ENCODE measurements at places on chromosomes 11 and 22. TPM values are rescaled to one million over a fixed set of nuclear protein-coding genes. Genes with fewer than 3 reads are reported as not detected.

The CD3D gene
- polyA plus RNA-seq = 993 TPM

The HTR3A gene
- polyA plus RNA-seq = 0.23 TPM

The CAPN1 gene
- polyA plus RNA-seq = 127 TPM

The PAX6 gene
- polyA plus RNA-seq = 0.11 TPM

DNA sequence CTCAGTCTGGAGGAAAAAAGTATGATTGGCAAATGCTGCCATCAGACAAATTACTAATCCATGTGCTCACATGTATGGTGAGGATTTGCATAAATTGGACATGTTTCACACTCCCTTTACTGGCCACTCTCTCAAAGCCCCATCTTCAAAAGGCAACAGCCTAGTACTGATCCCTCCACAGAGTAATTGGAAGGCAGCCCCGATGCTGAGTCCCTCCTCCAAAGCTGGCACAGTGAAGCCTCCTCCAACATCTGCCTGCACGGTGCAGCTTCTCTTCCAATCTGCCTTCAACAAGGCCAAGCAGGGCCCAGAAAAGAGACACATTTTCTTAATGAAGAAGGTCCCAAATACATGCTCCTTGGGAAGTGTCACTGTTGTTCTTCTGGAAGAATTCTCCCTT lies 350.6 kb downstream of the OPCML start:
- no peak overlapping the region for H3K27ac ChIP-seq
- no peak overlapping the region for H3K4me3 ChIP-seq
- no peak for DNase-seq
- no peaks in the 10 kb centered on the region for H3K27me3 ChIP-seq
- no peaks in the 10 kb centered on the region for H3K36me3 ChIP-seq

DNA sequence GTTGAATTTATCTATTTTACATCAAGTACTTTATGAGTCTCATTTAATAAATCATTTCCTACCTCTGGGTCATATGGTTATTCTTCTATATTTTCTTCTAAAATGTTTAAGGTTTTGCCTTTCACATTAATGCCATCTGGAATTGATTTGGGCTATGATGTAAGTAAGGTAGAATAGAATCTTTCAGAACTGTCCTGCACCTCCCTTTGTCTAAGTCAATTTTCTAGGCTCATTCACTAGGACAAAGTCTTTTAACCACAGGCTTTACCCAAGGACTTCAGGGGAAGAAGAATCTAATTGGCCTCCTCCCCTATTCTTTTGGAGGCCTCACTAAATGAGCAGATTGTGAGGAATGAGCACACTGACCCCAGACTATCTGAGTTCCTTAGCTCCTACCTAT lies 146.0 kb downstream of the BBOX1 start:
- H3K27me3 ChIP-seq = no peaks in the 10 kb centered on the region
- no peaks in the 10 kb centered on the region for H3K36me3 ChIP-seq
- no peak for DNase-seq
- no peaks in the 10 kb centered on the region for H3K4me1 ChIP-seq
- no peak overlapping the region for H3K4me3 ChIP-seq

DNA sequence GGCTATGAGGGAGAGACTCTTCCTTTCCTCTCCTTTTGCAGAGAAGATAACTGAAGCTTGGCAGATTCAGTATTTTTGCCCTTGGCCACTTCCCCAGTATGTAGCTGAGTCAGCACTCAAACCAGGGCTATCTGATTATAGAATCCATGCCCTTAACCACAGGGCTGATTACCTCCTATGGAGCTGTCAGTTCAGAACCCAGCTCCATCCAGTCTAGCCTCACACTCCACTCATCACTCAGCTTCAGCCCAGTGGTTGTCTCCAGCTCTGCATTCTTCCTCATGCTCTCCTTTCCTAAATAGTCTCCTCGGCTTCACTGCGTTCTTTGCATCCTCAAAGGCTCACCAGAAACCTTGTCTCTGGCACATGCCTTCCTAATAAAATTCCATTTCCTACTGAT lies 151.6 kb upstream of the BLID start:
- H3K27ac ChIP-seq = no peak overlapping the region
- DNase-seq = no peak
- no peak overlapping the region for H3K4me3 ChIP-seq
- no peaks in the 10 kb centered on the region for H3K36me3 ChIP-seq
- no peaks in the 10 kb centered on the region for H3K27me3 ChIP-seq

- H3K27ac ChIP-seq = no peak overlapping the region
- H3K4me3 ChIP-seq = no peak overlapping the region
- DNase-seq = peak; percentile 41
- H3K4me1 ChIP-seq = peaks cover 24% of the 10 kb centered on the region
- no peaks in the 10 kb centered on the region for H3K36me3 ChIP-seq
Measured at GRCh38 chr11:119373921-119374631, 7.4 kb downstream of the USP2 start.

- no peaks in the 10 kb centered on the region for H3K4me1 ChIP-seq
- H3K27me3 ChIP-seq = no peaks in the 10 kb centered on the region
- DNase-seq = peak; percentile 29
- no peak overlapping the region for H3K27ac ChIP-seq
Measured at GRCh38 chr22:40036591-40037225, 42.0 kb downstream of the FAM83F start.

- H3K27ac ChIP-seq = no peak overlapping the region
- no peaks in the 10 kb centered on the region for H3K36me3 ChIP-seq
- H3K4me3 ChIP-seq = no peak overlapping the region
- DNase-seq = no peak
- peaks cover 15% of the 10 kb centered on the region for H3K27me3 ChIP-seq
Measured at GRCh38 chr11:130163346-130164220, 4.0 kb downstream of the ST14 start.

GRCh38 chr22:27247701-27248434 lies 553.7 kb downstream of the MN1 start:
- no peaks in the 10 kb centered on the region for H3K4me1 ChIP-seq
- no peak overlapping the region for H3K27ac ChIP-seq
- DNase-seq = no peak
- no peaks in the 10 kb centered on the region for H3K36me3 ChIP-seq
- H3K27me3 ChIP-seq = no peaks in the 10 kb centered on the region
- no peak overlapping the region for H3K4me3 ChIP-seq

DNA sequence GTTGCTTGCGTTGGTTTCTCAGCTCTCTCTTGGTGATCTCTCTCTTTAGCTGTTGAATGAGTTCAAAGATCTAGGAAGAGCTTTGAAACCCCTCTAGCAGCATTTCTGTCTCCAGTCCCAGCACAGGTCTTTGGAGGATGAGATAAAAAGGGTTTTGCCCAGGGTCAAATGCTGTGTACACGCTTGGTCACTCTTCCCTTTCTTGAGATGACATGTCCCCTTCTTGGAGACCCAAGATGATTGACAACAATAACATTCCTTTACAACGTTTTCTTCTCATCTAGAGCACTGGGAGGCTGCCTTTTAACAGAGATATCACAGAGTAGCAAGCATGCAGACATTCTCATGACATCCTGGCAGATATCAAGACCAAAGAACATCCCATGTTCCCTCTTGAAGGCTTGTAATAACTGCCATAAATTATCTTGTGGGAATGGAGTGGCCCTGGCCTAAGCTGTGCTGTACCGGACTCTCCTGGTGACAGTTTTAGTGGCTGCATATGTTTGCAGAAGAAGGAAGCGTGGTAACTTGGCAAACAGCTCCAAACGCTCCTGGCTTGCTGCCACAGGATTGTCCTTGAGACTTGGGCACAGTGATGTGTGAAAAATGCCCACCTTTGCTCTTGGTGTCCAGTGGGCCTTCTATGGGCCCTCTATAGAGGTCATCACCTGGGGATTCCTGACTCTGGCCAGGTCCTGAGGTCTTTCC lies 107.8 kb downstream of the PTPRJ start:
- no peaks in the 10 kb centered on the region for H3K27me3 ChIP-seq
- no peak for DNase-seq
- H3K4me3 ChIP-seq = no peak overlapping the region

DNA sequence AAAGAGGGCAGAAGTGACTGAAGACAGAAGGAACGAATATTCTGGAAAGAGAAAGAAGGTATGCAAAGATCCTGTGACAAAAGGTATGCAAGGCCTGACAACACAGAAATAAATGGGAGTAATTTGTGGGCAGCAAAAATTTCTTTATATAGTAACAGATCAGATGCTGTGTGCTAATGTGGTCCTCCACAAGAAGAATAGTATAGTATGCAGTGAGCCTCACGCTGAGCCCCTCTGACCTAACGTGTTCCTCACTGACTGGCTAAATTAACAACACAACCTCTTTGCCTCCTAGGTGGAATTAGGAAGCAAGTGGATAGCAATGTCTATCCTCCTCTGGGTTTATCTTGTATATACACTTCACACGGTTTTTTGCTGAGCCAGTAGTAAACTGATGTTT lies 143.1 kb upstream of the SESN3 start:
- no peaks in the 10 kb centered on the region for H3K4me1 ChIP-seq
- no peaks in the 10 kb centered on the region for H3K36me3 ChIP-seq
- H3K4me3 ChIP-seq = no peak overlapping the region

GRCh38 chr22:34068001-34068400 lies 147.7 kb upstream of the LARGE1 start:
- H3K27me3 ChIP-seq = no peaks in the 10 kb centered on the region
- no peaks in the 10 kb centered on the region for H3K4me1 ChIP-seq
- DNase-seq = no peak
- no peak overlapping the region for H3K27ac ChIP-seq

GRCh38 chr11:44096360-44097185 lies 1.1 kb downstream of the EXT2 start:
- H3K4me3 ChIP-seq = peak overlapping the region; percentile 61
- DNase-seq = no peak
- H3K27me3 ChIP-seq = no peaks in the 10 kb centered on the region
- peaks cover 32% of the 10 kb centered on the region for H3K4me1 ChIP-seq

- no peaks in the 10 kb centered on the region for H3K36me3 ChIP-seq
- no peak for DNase-seq
- no peak overlapping the region for H3K27ac ChIP-seq
- no peaks in the 10 kb centered on the region for H3K27me3 ChIP-seq
Measured at GRCh38 chr22:29108137-29108536, 35.3 kb downstream of the KREMEN1 start.

DNA sequence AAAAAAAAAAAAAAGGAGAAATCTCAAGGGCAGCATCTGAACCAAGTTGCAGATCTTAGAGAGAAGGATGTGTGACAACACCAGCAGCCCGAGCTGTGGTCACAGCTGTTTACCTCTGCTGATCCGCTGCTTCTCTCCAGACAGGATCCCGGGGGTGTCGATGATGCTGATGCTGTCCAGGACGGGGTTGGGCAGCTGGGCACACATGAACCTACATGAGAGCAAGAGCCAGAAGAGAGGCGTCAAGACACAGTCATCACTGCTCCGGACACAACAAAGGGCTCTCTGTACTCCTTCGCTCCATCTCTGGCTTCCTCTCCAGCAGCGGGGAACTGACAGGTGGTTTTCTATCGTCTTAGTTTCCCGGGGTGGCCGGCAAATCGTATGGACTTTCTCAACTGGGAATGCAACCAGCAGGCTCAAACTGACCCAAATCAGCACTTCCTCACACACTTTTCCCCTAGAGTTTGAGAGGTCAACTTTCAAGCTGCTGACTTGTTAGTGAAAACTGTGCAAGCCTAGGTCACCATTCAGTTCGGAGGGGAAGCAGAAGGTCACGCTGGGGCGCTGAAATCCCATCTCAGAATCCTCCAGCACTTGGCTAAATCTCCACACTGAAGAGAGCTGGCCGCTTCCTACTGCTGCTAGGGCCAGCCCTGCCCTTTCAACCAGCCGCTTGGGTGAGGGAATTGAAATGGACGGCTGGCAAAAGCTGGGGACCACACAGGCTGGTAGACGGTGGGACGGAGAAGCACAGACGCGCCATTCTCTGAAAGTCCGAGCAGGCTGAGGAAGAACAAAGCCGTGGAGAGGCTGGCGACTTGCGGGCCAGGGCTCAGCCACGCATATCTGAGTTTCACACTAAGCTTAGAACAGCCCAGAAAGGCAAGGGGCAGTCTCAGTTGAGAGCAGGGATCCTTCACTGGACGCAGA lies 3.8 kb downstream of the EHD1 start:
- no peaks in the 10 kb centered on the region for H3K27me3 ChIP-seq
- peak; percentile 57 for DNase-seq
- peaks cover 77% of the 10 kb centered on the region for H3K4me1 ChIP-seq
- peak overlapping the region; percentile 99 for H3K4me3 ChIP-seq
- peaks cover 29% of the 10 kb centered on the region for H3K36me3 ChIP-seq

- H3K36me3 ChIP-seq = no peaks in the 10 kb centered on the region
- no peaks in the 10 kb centered on the region for H3K4me1 ChIP-seq
- no peak overlapping the region for H3K4me3 ChIP-seq
- DNase-seq = no peak
- H3K27ac ChIP-seq = no peak overlapping the region
Measured at GRCh38 chr11:117861151-117862018, 15.1 kb downstream of the FXYD6 start.

- H3K4me3 ChIP-seq = peak overlapping the region; percentile 45
- no peaks in the 10 kb centered on the region for H3K27me3 ChIP-seq
- DNase-seq = no peak
- peaks cover 11% of the 10 kb centered on the region for H3K4me1 ChIP-seq
- H3K27ac ChIP-seq = peak overlapping the region; percentile 34
Measured at GRCh38 chr11:61892085-61892370, 683 bp upstream of the FADS3 start.

GRCh38 chr11:17407575-17407974 lies 19.1 kb upstream of the KCNJ11 start:
- no peak overlapping the region for H3K27ac ChIP-seq
- H3K27me3 ChIP-seq = no peaks in the 10 kb centered on the region
- H3K4me1 ChIP-seq = no peaks in the 10 kb centered on the region

DNA sequence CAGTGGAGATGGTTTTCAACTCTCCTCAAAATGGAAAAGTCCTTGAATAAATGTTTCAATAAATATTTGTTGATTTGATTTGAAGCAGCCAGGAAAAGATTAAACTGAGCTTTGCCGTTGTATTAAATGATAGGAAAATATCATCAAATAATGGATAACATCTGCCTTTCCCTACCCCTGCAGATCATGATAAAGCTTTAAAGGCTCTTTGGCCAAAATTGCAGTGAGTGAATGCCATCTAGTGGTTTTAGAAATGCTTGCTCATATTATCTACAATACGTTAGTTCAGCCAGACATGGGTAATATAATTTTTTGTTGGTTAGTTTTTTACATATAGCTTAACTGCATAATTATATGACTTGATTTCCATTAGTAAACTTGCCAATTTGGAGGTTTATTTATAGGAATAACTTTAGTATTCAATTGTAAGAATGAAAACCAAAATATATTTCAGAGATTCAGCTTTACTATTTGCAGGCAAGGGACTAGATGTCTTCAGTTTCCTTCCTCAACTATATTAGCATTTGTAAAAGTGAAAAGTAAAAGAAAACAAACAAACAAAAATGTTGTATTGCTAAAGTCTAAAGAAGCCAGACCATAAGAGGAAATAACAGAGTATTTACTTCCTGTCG lies 159.2 kb downstream of the MSANTD4 start:
- H3K27ac ChIP-seq = no peak overlapping the region
- DNase-seq = peak; percentile 31
- H3K4me3 ChIP-seq = no peak overlapping the region
- H3K4me1 ChIP-seq = no peaks in the 10 kb centered on the region
- H3K36me3 ChIP-seq = no peaks in the 10 kb centered on the region

Measured in CD4-positive, alpha-beta memory T cell (primary cell).